Left lobe of liver (tissue), 2 donors: ENCODE measurements at places on chromosomes 16 and 17. TPM values are rescaled to one million over a fixed set of nuclear protein-coding genes. Genes with fewer than 3 reads are reported as not detected.

- no peak for DNase-seq
Measured at GRCh38 chr16:6827931-6828330, 504.7 kb upstream of the RBFOX1 start.

DNA sequence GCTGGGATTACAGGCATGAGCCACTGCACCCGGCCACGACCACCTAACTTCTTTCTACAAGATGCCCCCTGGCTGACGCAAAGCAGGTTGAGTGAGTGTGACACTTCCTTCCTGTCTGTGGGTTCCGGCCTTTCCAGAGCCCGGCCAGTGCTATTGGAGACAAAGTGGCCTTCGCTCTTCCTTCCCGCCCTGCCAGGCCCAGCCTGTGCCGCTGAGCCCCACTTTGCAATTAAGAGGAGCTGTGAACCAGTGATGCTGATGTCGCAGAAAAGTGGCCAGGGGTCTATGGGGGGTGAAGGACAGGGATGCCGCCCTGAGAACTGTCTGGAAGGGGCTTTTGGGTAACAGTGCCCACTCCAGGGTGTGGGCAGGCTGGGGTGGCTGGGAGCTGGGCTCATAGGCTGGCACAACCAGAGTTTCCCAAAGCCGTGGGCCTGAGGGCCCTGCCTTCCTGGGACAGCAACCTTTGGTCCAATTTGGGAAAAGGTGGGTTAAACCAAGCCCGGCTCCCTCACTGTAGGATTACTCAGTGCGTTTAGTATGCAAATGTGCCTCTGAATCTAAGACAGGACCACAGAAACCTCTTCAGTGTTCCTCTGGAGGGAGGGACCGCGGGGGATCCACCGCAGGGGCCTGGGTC is 174.9 kb downstream of the SEC14L1 start:
- no peak for DNase-seq

The HAP1 gene
- total RNA-seq: not detected

The CCL14 gene
- 16.9 TPM for total RNA-seq

GRCh38 chr17:72021417-72022041 is 99.3 kb upstream of the SOX9 start:
- no peak for DNase-seq

- no peak for DNase-seq
Measured at GRCh38 chr17:74087002-74087585, 116.4 kb upstream of the RPL38 start.

The KRT31 gene
- total RNA-seq: not detected

DNA sequence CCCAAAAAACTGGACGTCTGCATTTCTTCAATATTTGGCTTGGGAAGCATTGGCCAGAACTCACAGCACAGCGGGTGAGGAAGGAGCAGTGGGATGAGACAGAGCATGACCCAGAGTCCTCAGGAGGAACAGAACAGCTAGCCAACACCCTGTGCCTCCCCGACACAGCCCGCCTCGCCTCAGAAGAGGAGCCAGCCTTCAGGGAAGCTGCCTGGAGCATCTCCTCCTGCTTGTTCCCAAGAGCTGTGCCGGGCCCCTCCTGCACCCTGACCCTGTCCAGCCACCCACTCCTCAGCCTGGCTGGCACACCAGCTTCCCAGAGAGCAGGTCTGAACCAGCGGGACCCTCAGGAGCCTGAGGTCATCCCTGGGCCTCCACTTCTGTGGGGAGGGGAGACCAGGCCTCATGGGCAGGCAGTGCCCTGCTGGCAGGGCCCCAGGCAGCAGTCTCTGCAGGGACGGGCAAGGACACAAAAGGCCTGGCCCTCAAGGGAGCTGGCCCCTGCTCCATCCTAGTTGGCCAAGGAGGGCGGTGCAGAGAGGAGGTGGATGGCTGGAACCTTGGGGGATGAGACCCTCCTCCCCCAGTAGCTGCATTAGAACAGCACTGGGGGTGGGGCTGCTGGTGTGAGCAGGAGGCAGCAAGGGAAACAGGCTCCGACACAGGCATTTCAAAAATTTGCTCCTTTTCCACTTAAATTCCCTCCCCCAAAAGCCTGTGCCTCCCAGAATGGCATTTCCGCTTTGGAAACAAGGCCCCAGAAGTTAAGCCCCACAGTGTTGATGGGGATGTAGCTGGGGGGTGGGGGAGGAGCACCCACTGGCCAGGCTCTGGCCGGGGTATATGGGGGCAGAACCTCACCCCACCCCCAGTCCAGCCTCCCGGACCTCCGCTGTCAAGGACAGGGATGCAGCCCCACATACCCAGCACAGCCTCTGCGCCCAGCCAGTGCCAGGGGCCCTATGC is 1.8 kb upstream of the BCAR1 start:
- no peak for DNase-seq

DNA sequence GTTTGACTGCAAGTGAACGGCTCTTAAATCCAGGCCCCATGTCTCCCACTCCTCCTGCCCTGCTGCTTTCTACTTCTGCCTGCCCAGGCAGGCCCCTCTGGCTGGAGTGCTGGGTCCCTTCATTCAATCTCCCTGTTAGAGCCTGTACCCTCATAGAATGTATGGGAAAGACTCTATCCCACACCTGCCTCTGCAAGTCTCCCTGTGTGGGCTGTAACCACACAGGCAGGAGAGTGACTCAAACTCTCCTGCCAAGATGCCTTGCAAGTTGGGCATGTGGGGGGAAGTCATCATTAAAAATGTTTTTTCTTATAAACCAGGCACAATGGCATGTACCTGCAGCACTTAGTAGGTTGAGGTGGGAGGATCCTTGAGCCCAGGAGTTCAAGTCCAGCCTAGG is 77.5 kb downstream of the PLXDC1 start:
- no peak for DNase-seq

The CXCL16 gene
- total RNA-seq: 14.5 TPM

The ITGB4 gene
- total RNA-seq: 2.6 TPM
